ENCODE measurements at places on chromosomes 5 and 9.

GRCh38 chr9:104238668-104239067 is 144.6 kb downstream of the SMC2 start:
- no peaks in the 10 kb centered on the region for H3K27me3 ChIP-seq
- no peak overlapping the region for H3K27ac ChIP-seq
- H3K4me1 ChIP-seq, result no peaks in the 10 kb centered on the region
- no peak overlapping the region for H3K4me3 ChIP-seq
- no peaks in the 10 kb centered on the region for H3K36me3 ChIP-seq
- no peak for DNase-seq

- H3K4me1 ChIP-seq, result no peaks in the 10 kb centered on the region
- H3K27ac ChIP-seq, result no peak overlapping the region
- no peaks in the 10 kb centered on the region for H3K36me3 ChIP-seq
- no peaks in the 10 kb centered on the region for H3K27me3 ChIP-seq
- DNase-seq, result no peak
Measured at GRCh38 chr5:75993183-75993582, 90.0 kb upstream of the SV2C start.

DNA sequence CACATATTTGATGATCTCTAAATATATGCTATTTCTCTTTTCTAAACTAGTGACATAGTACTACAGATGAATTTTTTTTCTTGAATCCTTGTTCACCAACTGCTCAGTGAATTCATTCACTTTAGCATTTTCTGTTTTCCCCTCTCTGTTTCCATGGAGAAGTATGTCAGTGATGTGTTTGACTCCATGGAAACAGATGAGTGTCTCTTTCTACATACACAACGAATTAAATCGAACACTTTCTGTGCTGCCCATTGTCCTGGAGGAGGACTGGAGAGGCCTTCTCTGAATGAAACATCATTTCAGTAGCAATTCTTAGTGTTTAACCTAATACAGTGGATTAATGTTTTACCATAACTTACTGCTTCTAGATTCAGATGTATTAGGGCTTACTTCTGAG is 9.5 kb downstream of the INVS start:
- no peak overlapping the region for H3K27ac ChIP-seq
- no peak overlapping the region for H3K4me3 ChIP-seq
- peaks cover 4% of the 10 kb centered on the region for H3K4me1 ChIP-seq
- no peaks in the 10 kb centered on the region for H3K27me3 ChIP-seq
- DNase-seq, result no peak

- no peak overlapping the region for H3K4me3 ChIP-seq
- no peak for DNase-seq
- H3K27ac ChIP-seq, result no peak overlapping the region
- no peaks in the 10 kb centered on the region for H3K36me3 ChIP-seq
- no peaks in the 10 kb centered on the region for H3K4me1 ChIP-seq
Measured at GRCh38 chr9:138059196-138059595, 181.6 kb downstream of the CACNA1B start.

- no peak for DNase-seq
- no peaks in the 10 kb centered on the region for H3K27me3 ChIP-seq
- no peak overlapping the region for H3K27ac ChIP-seq
- no peaks in the 10 kb centered on the region for H3K36me3 ChIP-seq
- H3K4me3 ChIP-seq, result no peak overlapping the region
Measured at GRCh38 chr9:123121457-123121856, 88.0 kb downstream of the GPR21 start.

All from prostate gland (tissue), 2 donors.